GM06990 (cell line): ENCODE measurements at places on chromosomes 7 and 10.
A peak's percentile ranks its signal among the peaks of the same experiment; 100 is the strongest.

GRCh38 chr10:133042061-133042460 lies 45.7 kb upstream of the ADGRA1 start:
- DNase-seq: no peak

- no peak for DNase-seq
These were observed 17.7 kb upstream of the MINDY3 start for GRCh38 chr10:15877836-15878576.

DNA sequence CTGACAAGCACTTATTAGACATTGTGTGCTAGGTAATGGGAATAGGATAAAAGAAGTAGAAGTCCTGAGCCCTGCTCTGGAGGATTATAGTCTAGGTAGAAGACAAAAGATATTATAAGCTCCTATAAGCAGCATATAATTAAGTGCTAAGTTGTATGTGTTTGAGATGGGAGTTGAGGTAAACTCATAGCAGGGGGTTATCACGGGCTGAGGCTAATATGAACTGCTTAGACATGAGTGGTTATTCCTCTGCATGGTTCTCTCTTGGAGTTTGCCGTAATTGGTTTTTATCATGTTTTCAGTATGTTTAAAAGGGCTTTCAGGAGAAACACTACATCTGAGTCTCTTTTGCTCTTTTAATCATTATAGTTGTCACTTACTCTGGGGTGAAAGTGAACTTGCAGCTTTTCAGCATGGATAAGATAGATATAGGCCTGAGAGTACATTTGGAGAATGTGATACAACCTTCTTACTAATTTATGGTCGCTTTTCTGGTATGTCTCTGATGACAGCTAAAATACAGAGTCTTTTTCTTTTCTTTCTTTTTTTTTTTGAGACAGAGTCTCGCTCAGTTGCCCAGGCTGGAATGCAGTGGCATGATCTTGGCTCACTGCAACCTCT lies 39.0 kb downstream of the SMNDC1 start:
- DNase-seq: no peak

DNA sequence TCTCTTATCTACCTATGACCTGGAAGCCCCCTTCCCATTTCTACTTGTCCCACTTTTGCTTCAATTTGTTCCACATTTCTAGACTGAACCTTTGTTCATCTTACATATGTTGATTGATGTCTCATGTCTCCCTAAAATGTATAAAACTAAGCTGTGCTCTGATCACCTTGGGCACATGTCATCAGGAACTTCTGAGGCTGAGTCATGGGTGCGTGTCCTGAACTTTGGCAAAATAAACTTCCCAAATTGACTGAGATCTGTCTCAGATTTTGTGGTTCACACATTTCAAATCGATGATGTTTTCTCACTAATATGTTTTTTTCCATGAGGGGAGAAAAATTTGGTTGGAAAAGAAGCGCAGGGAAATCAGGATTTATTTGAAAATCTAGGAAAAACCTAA lies 406.2 kb upstream of the LRRTM3 start:
- no peak for DNase-seq

DNA sequence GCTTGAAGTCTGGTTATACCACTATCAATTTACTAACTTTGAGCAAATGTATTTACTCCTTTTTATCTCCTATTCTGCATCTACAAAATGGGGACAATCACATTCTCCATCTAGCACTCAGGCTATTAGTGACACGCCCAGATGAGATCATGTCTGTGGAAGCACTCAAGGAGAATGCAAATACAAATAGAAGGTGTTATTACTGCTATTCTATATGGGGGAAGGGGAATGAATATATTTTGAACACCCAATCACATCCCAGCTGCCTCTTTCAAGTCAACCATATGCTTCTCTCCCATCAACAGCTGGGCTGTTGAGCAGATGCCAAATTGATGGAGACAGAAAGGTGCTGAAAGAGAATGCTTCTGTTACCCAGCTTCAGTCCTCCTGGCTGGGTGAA lies 23.5 kb downstream of the SGMS1 start:
- DNase-seq: no peak

GRCh38 chr10:129949891-129950291 lies 14.2 kb downstream of the EBF3 start:
- DNase-seq: no peak

GRCh38 chr10:102678842-102679289 lies 34.6 kb downstream of the TRIM8 start:
- DNase-seq: peak; percentile 42

GRCh38 chr7:70720191-70720873 lies 411.6 kb upstream of the GALNT17 start:
- DNase-seq: no peak

DNA sequence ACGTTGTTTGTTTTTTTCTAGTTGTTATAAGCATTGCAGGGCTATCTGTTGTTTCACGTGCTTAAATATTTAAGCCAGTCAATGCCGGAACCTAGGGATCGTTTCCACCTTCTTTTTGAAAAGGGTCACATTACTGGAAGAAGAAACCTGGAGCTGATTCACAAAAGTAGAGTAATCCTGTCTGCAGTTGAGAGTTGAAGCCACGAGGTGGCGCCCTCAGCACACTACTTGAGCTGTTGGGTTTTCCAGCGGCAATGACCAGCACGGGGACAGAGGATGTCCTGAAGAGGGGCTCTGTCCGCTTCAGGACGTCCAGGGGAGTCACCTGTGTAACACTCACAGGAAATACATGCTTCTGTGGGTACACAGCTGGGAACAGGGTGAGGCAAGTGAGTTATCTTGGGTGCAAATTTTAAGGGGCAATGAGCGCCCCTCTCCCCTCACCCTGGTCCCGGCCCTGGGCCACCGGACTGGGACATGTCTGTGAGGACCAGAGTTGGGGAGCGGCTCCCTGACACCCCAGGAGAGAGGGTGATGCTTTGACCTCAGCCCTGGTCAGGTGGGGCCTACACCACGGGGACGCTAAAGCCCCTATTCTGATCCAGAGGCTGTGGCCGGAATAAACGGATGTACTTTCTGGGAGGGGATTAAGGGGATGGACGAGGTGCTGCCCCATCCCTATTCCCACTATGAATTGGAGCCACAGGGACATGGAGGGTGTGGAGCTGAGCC lies 26.3 kb upstream of the WDFY4 start:
- no peak for DNase-seq

GRCh38 chr7:54116956-54117355 lies 425.2 kb upstream of the VSTM2A start:
- DNase-seq: no peak

DNA sequence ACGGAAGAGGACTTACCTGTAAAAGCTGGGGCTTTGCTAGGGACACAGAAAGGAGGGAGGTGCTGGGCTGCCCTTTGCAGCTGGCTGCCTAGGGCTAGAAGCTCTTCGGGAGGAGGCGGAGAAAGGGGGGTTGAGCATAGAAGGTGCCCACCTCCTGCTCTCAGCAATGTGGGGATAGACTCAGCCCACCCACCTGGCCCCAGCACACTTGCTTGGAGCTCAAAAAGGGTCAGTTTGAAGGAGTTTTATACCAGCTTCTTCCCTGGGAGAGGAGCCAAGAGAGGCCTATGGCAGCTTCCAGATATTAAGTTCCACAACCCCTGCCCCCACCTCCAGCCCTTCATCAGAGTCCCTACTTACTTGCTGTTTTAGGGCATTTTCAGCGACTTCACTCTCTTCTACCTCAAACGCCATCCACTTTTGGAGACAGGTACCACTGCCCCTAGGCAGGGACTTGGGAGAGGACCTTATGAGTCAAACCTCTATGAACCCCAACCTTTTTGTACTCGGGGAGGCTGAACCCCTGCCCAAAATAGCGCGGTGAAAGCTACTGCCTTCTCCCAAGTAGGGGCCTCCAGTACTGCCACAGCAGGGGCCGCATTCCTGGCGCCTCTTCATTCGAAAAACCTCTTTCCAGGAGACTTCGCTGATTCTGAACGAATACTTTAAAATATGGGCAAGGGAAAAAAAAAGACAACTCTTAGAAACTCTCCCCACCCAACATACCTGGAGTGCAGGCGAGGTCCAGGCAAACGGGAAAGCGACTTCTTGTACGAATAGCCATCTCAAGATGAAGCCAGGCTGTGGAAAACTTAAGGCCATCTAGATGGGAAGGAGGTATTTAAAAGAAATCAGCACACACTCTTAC lies 1.2 kb upstream of the EVX1 start:
- DNase-seq: no peak

GRCh38 chr10:77925410-77925794 lies 1.2 kb downstream of the DLG5 start:
- DNase-seq: no peak

- DNase-seq: no peak
These were observed 103.6 kb downstream of the LYZL1 start for GRCh38 chr10:29392376-29393021.

- DNase-seq: no peak
These were observed 657.6 kb downstream of the PARD3 start for GRCh38 chr10:34157501-34157900.

DNA sequence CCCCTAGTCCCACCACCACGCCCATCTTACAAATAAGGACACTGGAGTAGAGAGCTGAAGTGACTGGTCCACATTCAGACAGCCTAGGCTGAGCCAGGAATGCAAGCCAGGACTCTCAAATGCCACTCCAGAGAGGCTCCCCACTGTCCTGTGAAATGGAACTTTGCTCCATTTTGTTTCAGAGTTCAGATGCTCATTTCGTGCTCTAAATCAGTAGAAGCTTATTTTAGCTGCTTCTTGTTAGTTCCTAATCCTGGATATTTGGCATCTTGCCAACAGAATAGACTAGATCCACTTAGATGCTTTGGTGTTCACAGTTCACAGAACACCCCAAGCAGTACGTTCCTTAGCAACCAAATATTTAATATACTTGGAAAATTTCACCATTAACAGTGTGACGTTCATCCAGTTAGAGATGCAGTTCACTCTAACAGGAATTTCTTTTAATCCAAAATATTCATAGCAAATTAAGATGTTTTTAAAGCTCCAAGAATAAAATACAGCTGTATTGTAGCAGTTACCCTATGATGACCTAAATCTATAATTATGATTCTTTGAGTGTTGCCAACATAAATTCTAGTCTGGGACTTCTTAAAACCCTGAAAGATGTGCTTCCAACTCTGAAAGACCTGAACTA lies 7.3 kb downstream of the MMP21 start:
- no peak for DNase-seq

DNA sequence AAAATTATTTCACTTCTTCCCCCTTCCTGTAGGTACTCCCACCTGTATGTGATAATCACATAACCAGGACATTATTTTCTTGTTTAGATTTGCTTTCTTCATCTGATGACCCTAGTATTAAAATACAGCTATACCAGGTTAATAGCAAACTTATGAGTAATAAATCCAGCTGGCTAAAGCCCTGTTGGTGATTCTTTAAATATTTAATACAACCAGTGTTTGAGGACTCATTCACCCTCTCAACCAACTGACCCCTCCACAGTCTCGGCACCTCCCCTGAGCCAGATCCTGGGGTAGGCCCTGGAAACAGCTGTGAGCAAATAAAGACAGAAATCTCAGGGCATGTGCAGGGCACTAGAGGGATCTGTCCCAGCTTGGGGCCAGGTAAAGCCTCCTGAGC lies 58.5 kb downstream of the BLNK start:
- DNase-seq: no peak

DNA sequence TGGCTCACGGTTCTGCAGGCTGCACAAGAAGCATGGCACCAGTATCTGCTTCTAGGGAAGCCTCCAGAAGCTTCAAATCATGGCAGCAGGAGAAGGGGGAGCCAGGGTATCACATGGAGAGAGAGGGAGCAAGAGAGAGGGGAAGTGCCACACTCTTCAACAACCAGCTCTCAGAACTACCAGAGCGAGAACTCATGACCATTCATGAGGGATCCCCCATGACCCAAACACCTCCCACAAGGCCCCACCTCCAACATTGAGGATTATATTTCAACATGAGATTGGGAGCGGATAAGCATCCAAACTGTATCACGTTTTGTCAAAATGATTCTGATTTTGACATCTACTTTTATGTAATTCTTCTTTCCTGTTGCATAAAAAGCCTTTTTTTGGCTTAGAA lies 38.5 kb downstream of the CREM start:
- DNase-seq: no peak

DNA sequence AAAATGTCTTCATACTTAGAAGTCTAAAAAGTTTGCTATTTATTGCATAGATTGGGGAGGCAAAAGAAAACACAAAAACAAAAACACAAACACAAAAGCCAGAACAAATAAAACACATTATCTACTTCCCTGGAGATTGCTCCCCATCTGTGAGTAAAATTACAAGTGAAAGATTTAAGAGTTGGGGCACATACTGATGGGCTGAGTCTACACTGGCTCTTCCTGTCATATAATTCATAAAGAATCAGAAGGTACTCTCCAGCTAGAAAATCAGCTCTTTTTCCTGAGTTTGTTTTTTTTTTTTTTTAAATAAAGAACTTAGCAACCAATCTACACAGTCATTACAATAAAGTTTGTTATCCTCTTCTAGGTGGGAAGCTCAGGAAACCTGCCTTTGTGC lies 192.4 kb upstream of the LRRN3 start:
- no peak for DNase-seq

- DNase-seq: no peak
These were observed 55.0 kb downstream of the SORBS1 start for GRCh38 chr10:95506056-95506737.

GRCh38 chr10:83988435-83988834 lies 150.9 kb upstream of the GHITM start:
- DNase-seq: no peak

- DNase-seq: no peak
These were observed 146.2 kb upstream of the NFE2L3 start for GRCh38 chr7:26005683-26006410.

GRCh38 chr10:6465437-6465836 lies 114.6 kb downstream of the PRKCQ start:
- DNase-seq: no peak

- DNase-seq: no peak
These were observed 47.5 kb upstream of the AGR3 start for GRCh38 chr7:16929146-16929762.

- no peak for DNase-seq
These were observed 259.3 kb downstream of the ARHGAP12 start for GRCh38 chr10:31669357-31669756.
